Activated naive CD4-positive, alpha-beta T cell treated with Interleukin-2 at 50 U/mL for 16 hours (primary cell): ENCODE measurements at places on chromosomes 11 and 22.
A peak's percentile ranks its signal among the peaks of the same experiment; 100 is the strongest.

DNA sequence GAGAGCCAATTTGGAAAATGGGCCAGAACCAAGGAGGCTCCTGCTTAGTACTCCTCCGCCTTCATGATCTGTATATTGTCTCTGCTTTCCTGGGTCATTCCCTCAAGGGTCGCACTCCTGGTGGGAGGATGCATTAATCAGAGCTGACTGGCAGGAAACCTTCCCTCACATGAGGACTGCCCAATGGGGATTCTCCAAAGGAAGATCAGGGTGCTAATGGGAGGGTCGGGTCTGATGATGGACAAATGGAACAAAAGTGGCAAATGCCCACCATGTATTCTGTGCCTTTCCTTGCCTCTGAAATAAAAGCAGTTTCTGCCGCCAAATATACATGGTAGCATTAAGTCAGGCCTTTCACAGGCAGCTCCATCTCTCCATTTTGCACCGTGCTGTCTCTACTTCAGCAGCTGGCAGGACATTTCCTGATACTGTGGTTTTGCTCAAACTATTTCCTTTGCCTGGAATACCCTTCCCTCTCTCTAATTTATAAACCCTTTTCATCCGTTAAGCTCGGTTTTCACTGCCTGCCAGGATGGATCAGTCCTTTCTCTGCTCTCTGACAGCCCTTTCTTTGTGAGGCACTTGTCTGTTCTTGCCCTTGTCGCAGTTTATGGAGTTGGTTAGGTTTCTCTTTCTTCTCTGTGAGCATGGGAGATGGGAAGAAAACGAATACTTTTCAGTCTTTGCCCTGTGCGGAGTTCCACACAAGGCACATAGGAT is 13.5 kb downstream of the SREBF2 start:
- DNase-seq = no peak

- peak; percentile 57 for DNase-seq
These were observed 19.5 kb downstream of the PIK3IP1 start for GRCh38 chr22:31272522-31273446.

DNA sequence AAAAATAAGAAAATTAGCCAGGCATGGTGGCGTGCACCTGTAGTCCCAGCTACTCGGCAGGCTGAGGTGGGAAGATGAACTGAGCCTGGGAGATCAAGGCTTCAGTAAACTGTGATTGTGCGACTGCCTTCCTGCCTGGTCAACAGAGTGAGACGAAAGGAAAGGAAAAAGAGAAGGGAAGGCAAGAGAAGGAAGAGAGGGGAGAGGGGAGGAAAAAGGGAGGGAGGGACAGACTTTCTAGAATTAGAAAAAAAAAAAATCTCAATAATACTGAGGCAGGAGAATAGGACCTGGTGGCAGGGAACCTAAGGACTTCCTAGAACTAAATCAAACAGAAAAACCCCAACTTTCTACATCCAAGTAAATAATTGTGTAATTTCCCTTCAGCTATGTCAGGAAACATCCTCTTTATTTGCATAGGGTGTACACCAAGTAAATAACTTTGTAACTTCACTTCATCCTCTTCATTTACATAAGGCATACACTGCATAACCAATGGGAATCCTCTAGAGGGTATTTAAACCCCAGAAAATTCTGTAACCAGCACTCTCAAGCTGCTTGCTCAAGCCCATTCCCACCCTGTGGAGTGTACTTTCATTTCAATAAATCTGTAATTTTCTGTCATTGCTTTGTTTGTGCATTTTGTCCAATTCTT is 8.7 kb downstream of the SBF2 start:
- DNase-seq = no peak

DNA sequence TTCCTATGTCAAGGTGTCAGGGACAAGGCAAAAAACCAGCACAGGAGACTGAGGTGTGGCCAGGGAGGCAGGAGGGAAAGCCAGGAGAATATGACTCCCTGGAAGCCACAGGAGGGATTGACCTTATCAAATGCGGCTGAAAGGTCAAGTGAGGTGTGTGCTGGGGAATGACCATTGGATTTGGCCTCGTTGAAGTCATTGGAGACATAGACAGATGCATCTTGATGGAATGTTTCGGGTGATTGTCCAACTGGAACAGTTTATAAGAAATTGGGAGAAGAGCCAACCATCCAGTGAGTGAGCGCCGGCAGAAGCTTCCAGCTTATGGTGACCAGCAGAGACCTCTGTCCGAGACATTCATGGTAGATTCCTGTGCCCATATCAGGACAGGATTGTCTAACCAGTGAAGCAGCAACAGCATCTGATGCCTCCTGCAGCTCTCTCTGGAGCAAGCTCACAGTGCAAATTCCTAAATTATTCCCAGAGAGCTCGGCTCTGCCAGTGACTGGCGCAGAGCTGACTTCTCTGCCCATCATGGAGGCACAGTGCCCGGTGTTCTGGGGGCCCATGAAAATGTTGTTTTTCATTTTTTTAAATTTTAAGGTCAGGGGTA is 95.4 kb downstream of the MYO18B start:
- DNase-seq = no peak
